ENCODE measurements at places on chromosomes 7 and 10.

GRCh38 chr7:132072873-132073272 lies 503.4 kb downstream of the PLXNA4 start:
- DNase-seq = no peak

DNA sequence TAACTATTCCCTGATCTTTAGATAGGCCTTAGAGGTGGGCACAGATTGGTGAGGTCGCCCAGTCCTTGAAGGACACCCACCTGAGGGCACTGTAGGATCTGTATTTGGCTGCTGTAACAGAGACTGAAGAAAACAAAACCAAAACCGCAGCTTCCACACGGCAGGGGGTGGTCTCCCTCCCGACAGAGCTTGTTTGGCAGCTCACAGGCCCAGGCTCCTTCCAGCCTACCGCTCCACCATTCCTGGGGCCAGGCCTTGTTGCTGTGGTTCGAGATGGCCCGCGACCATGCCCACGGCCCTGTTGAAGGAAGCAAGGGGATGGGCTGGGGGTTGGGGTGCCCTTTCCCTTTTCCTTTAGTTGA lies 30.4 kb downstream of the ZNF783 start:
- DNase-seq = no peak

DNA sequence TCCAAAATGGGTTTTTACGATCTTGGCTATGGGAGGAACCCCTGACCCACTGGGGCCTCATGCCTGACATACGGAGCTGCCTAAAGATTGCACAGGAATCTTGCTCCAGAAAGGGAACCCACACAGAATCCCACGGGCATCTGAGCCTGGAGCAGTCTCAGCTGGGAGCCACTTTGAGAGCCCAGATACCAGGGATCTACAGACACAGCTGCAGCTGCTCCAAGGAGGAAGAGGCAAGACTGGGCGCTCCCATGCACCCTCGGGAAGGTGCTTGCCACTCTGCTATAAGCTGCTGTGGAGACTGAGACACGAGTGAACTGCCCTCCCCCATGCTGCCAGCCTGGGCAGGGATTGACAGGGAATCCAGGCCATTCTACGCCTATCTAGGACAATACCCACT lies 202.5 kb downstream of the REEP3 start:
- DNase-seq = no peak

DNA sequence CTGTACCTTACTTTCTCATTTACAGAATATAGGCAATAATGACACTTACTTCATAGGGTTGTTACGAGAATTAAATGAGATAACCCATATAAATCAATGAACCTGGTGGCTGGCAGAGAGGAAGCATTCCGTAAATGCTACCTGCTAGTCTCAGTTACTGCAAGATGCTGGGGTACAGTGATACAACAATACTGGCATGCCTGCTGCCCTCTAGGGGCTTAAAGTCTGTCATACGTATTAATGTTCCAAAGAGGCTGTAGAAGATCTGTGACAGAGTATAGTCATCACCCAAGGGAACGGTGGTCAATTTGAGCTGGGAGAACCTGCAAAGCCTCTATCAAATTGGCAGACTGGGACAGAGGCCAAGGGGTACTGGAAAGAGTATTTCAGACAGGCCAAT lies 421.5 kb downstream of the GPAM start:
- no peak for DNase-seq

GRCh38 chr10:60948851-60949250 lies 4.9 kb upstream of the RHOBTB1 start:
- DNase-seq = no peak

- DNase-seq = no peak
Observed at GRCh38 chr7:1383398-1384112, 75.7 kb downstream of the MICALL2 start.

GRCh38 chr10:98320486-98321185 lies 52.6 kb upstream of the LOXL4 start:
- no peak for DNase-seq
